ENCODE measurements at places on chromosomes 11 and 22.
A peak's percentile ranks its signal among the peaks of the same experiment; 100 is the strongest.

GRCh38 chr11:124541204-124541603 is 2.2 kb downstream of the OR8B12 start:
- no peak for DNase-seq
- peaks cover 6% of the 10 kb centered on the region for H3K4me1 ChIP-seq
- H3K36me3 ChIP-seq = no peaks in the 10 kb centered on the region
- H3K27ac ChIP-seq = no peak overlapping the region

DNA sequence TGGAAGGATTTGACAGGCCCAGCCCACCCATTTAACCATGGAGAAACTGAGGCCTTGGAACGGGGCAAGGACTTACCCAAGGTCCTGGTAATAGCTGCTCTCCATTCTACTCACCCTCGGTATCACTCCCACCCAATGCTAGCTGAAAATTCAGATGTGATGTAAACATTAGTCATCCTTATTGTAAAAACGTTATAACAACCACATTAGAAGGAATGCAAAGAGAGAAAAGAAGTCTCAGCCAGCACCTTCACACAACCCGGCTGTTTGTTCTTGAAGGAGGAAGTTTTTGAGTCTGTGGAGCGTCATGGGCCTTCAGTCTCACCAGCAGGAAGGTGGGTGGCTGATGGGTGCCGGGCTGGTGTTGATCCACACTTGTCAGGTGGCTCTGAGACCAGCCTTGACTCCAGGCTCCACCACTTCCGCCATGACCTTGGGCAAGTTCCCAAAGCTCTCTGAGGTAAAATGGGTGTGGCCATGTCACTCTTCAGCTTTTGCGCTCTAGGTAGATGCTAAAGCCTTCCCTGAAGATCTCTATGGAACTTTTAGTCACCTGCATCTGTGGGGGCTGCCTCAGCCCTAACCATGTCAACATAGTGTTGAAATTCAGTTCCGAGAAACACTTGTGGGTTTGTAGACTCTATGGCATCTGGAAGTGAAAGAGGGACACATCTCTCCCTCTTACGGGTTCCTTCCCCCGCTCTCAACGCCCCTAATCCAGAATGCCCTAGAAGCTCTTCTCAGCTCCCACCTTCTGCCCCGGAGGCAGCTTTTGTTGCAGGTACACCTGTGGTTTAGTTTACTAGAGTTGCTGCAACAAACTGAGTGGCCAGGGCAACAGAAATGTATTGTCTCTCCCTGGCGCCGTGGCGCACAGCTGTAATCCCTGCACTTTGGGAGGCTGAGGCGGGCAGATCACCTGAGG is 14.8 kb downstream of the CD6 start:
- no peaks in the 10 kb centered on the region for H3K27me3 ChIP-seq
- no peak overlapping the region for H3K4me3 ChIP-seq
- H3K27ac ChIP-seq = no peak overlapping the region
- peak; percentile 17 for DNase-seq

GRCh38 chr11:122593473-122594420 is 61.8 kb upstream of the UBASH3B start:
- H3K27ac ChIP-seq = no peak overlapping the region
- no peak for DNase-seq
- H3K27me3 ChIP-seq = peaks cover 6% of the 10 kb centered on the region
- no peaks in the 10 kb centered on the region for H3K36me3 ChIP-seq
- H3K4me3 ChIP-seq = no peak overlapping the region

DNA sequence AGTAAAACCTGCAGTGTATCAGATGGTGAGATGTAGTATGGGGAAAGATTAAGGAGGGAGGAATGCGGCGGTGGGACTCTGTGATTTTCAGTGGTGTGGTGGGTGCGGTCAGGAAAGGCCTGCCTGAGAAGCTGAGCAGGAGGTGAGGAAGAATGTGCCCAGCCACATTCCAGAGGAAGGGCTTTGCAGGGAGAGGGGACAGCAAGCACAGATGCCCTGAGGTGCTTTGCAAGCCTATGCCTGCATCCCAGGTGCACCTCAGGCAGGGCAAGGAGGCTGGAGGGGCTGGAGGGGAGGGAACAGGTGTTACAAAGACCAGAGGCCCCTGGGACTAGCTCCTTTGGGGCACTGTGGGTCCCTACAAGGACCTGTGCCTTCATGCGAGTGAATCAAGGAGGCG is 42.1 kb downstream of the MYO7A start:
- no peak overlapping the region for H3K27ac ChIP-seq
- H3K4me1 ChIP-seq = peaks cover 20% of the 10 kb centered on the region

- H3K27me3 ChIP-seq = no peaks in the 10 kb centered on the region
- H3K27ac ChIP-seq = no peak overlapping the region
- H3K36me3 ChIP-seq = peaks cover 17% of the 10 kb centered on the region
- no peak overlapping the region for H3K4me3 ChIP-seq
Measured at GRCh38 chr11:7548659-7549274, 35.0 kb downstream of the PPFIBP2 start.

DNA sequence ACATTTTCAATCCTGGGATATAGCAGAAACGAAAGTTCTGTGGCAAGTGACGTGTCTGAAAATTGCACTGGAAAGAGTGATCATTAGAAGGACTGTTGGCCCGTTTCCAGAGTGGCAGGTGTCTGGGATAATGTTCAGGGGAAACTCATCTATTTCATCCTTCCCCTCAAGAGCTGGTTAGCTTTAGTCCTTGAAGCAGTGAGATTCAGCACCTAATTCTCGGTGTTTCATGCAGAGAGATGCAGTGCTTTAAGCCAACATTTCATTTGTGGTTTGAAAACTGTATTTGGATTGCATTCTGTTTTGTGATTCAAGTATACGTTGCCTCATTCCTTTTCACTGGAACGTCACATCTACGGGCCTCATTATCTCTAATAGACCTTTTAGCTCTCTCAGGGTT is 205.0 kb upstream of the RAG2 start:
- H3K27me3 ChIP-seq = no peaks in the 10 kb centered on the region
- no peak overlapping the region for H3K4me3 ChIP-seq
- DNase-seq = no peak
- H3K36me3 ChIP-seq = no peaks in the 10 kb centered on the region
- no peak overlapping the region for H3K27ac ChIP-seq
- H3K4me1 ChIP-seq = no peaks in the 10 kb centered on the region

DNA sequence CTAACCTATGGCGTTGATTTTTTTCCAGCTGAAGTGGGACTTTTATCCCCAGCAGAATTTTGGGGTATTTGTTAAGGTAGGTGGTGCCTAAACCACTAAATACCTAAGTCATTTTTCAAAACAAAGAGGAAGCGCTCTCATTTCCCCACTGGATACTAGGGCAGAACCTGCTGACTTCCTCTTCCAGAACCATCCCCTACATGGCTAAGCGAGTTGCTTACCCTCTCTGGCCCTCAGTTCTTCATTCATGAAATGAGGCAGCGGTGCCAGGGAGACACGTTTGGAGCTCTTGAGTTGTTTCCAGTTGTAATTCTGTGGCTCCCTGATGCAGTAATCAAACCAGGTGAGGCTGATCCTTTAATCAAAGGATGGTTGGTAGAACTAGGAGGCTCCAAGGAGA is 10.0 kb upstream of the MTMR3 start:
- no peaks in the 10 kb centered on the region for H3K27me3 ChIP-seq
- H3K27ac ChIP-seq = peak overlapping the region; percentile 19
- peaks cover 27% of the 10 kb centered on the region for H3K4me1 ChIP-seq
- no peaks in the 10 kb centered on the region for H3K36me3 ChIP-seq
- DNase-seq = peak; percentile 89
- peak overlapping the region; percentile 6 for H3K4me3 ChIP-seq

GRCh38 chr11:100575860-100576717 is 111.0 kb upstream of the ARHGAP42 start:
- H3K4me3 ChIP-seq = no peak overlapping the region
- no peaks in the 10 kb centered on the region for H3K27me3 ChIP-seq
- no peak for DNase-seq
- no peak overlapping the region for H3K27ac ChIP-seq

DNA sequence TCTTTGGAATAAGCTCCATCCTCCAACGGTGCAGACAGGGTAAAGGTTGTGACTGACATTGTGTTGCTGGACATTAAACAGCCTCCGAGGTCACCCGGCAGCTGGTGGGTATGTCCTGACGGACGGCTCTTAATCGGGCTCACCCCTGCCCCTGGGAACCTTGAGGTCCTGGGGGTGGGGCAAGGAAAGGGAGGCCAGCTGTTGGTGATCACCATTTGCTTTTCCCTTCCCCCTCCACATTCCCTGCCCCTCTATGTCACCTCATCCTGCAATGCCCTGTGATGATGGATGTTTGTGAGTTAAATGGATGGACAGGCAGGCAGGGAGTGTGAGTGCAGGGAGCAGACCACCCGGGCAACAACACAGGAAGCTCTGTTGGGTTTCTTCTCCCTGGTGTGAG is 26.3 kb downstream of the APLNR start:
- H3K27ac ChIP-seq = no peak overlapping the region
- no peak overlapping the region for H3K4me3 ChIP-seq
- no peaks in the 10 kb centered on the region for H3K36me3 ChIP-seq
- peaks cover 7% of the 10 kb centered on the region for H3K4me1 ChIP-seq
- no peak for DNase-seq
- peaks cover 7% of the 10 kb centered on the region for H3K27me3 ChIP-seq

- no peak overlapping the region for H3K4me3 ChIP-seq
- peaks cover 2% of the 10 kb centered on the region for H3K27me3 ChIP-seq
- no peak overlapping the region for H3K27ac ChIP-seq
- no peak for DNase-seq
- H3K36me3 ChIP-seq = no peaks in the 10 kb centered on the region
- H3K4me1 ChIP-seq = no peaks in the 10 kb centered on the region
Measured at GRCh38 chr11:113167599-113167998, 146.8 kb upstream of the TTC12 start.

DNA sequence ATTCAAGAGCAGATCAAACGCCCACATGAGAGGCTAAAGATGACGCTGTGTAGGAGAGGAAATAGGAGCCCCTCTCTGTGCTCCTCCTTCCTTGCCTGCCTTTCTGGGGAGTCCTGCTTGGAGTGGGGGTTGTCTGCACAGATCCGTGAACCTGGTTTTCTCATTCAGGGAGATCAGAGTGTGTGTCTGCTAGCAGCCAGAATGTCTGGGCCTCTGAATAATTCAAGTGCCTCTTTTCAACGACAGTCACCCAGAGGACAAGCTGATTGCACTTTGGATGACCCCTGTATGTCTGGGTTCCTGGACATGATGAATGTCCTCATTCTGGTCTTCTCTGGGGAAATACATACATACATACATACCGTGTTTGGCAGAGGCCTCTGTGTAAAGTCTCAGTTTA is 592.5 kb upstream of the B3GAT1 start:
- no peak overlapping the region for H3K4me3 ChIP-seq
- DNase-seq = no peak
- H3K36me3 ChIP-seq = no peaks in the 10 kb centered on the region
- H3K4me1 ChIP-seq = no peaks in the 10 kb centered on the region
- no peaks in the 10 kb centered on the region for H3K27me3 ChIP-seq

DNA sequence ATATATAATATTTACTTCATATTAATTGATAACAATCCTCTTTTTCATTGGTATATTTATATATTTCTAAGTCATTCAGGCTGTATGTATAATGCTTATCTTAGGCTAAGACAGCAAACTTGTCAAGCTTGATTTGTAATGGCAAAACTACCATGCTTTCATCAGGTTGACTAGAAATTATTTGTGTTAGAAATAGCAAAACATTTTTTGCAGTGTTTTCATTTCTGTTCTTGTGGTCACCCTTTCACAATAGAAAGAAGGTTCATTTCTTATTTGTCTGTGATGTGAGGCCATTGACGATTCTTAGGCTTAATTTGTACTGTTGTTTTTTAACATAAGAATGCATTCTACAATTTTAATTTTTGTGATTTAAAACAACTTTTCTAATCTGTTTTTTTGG is 197.6 kb downstream of the TMEM135 start:
- DNase-seq = no peak
- no peak overlapping the region for H3K4me3 ChIP-seq
- no peaks in the 10 kb centered on the region for H3K4me1 ChIP-seq
- no peak overlapping the region for H3K27ac ChIP-seq

DNA sequence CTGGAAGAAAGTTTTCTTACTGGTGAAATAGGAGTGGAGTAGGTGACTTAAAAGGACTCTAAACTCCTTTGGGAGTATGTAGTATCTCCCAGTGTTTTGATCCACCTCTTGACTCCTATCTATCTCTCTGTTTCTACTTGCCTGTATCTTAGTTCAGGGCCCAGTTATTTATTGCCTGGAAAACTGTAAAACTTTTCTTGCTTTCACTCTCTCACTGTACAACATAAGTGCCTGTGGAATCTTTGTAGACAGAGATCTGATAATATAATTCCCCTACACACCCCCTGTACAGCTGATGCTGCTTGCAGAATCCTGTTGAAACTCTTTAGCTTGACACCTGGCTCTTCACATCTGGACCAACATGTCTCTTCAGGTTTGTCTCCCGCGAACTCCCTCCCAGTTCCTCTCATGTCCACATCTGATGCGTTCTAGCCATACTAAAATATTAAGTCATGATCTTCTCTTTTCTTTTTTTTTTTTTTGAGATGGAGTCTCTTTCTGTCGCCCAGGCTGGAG is 26.5 kb upstream of the SESN3 start:
- DNase-seq = no peak
- no peaks in the 10 kb centered on the region for H3K36me3 ChIP-seq

GRCh38 chr11:35106595-35106994 is 32.4 kb upstream of the CD44 start:
- no peak overlapping the region for H3K4me3 ChIP-seq
- H3K36me3 ChIP-seq = no peaks in the 10 kb centered on the region
- H3K4me1 ChIP-seq = peaks cover 40% of the 10 kb centered on the region
- peak overlapping the region; percentile 67 for H3K27ac ChIP-seq

DNA sequence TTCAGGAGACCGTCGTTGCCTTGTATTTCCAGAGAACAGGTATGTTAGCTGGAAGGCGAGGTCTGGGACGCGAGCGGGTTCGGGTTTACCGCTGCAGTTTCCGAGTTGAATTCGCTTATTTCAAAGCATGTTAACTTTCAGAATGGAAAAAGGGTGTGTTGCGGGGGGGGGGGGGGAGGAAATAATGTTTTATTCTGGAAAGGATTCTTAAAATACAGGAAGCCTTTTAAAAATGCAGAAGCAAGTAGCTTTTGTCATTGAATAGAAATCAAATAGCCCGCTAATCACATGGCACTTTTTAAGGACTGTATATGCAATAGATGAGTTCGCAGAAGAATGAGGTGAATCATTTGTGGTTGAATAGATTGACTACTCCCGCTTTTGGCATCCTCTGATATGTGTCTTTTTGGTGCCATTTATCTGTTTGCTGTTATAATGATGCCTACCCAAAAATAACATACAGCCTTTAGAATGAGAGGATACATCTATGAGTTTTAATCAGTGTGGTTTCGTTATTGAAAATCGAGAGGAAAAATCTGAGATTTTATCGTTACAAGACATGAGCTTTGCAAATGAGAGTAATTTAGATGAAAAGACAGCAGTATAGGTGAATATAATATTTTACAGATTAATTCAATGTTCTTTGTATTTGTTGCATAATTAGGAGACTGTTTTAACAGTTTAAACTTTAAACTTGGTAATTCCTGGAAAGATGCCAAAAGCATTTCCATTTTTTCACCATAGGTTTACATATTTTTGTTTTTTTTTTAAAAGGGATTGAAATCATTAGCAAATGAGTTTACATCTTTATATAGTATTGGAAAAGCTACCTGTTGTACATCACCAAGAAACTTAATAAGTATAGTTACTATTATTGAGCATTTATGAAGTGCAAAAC is 1.7 kb downstream of the PDE3B start:
- DNase-seq = peak; percentile 89
- H3K4me3 ChIP-seq = peak overlapping the region; percentile 71
- peak overlapping the region; percentile 59 for H3K27ac ChIP-seq
- no peaks in the 10 kb centered on the region for H3K36me3 ChIP-seq
- H3K4me1 ChIP-seq = peaks cover 18% of the 10 kb centered on the region

Data from CD14-positive monocyte (primary cell).